Mesenchymal stem cell (in vitro differentiated cells and primary cell): ENCODE measurements at places on chromosomes 6 and 20.
A peak's percentile ranks its signal among the peaks of the same experiment; 100 is the strongest.

- DNase-seq: no peak
Observed at GRCh38 chr20:2125474-2126112, 24.0 kb downstream of the STK35 start.

GRCh38 chr6:125868252-125868651 lies 77.5 kb downstream of the NCOA7 start:
- DNase-seq: no peak

DNA sequence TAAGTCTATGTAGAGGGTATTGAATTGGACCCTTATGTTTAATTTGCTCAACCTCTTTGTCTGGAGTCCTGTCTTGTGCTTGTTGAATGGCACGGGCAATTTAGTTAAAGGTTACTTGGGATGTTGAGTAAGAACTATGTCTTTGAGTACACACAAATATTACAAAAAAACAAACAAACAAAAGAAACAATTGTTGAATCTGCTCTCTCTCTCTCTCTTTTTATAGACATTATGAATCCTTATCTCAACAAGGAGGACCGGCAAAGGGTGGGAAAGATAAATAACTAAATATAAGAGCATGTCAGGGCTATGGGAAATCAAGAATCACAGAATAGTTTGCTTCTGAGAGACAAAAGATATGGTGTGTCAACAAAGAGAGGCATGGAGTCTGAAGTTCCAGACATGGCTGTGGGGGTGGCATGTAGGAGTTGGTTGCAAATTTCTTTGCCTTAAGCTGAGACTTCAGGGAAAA lies 608.6 kb downstream of the UTRN start:
- no peak for DNase-seq

GRCh38 chr20:5056801-5057599 lies 55.7 kb upstream of the SLC23A2 start:
- peak; percentile 16 for DNase-seq

DNA sequence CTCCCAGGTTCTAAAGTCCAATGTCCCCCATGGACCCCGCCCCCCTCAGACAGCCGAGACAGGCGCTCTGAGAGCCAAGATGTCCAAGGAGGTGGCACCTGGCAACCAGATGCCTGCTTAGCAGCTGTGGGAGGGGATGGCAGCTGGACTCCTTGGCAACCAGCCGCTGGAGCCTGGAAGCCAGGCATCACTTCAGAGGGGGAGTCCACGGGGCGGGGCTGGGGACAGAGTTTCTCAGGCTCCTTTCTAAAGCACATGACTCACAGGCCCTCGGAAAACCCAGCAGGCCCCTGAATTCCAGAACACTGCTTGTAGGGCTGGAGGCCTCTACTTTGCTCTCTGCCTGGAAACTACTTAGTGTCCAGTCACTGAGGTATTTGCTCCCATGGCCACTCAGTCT lies 51.5 kb downstream of the PREX1 start:
- DNase-seq: peak; percentile 47

GRCh38 chr6:36515844-36516243 lies 31.4 kb downstream of the STK38 start:
- no peak for DNase-seq

DNA sequence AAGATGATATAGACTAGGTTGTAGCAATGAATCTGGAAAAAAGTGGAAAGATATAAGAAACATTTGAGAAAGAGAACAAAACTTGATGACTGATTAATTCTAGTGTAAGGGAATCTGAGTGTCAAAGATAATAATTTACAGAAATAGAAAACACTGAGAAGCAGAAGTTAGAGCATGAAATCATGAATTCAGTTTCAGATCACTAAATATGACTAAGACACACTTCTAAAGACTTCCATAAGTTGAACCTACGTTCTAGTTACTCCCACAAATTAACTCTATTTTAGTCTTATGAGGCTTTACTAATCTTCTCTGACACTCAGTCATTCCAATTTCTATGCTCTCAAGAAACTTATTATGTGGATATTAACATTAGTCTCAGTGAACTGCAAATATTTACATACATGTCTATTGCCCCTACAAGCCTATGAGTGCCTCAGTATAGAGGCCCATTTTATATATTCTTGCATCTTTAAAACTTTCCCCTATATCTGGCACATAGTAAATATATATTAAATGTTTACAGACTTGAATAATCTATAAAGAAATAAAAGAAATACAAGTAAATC lies 30.4 kb downstream of the IBTK start:
- DNase-seq: no peak

GRCh38 chr6:32047084-32047478 lies 8.9 kb downstream of the CYP21A2 start:
- DNase-seq: peak; percentile 83

DNA sequence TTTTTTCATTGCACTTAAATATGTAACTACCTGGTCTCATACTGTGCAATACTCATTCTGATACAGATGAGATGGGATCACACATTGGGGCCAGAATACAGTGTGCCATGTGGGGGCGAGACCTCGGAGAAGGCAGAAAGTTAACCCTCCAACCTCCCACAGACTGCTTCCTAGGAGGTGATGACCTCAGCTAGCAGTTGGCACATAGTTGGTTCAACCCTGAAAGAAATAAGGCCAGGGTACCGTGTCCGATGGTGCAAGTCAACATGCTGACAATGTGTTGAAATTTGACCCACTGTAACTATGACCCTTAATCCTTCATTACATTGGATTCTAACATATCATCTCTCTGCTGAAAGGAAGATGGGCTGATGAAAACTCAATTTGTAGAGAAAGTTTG lies 61.9 kb downstream of the GJA10 start:
- DNase-seq: no peak

DNA sequence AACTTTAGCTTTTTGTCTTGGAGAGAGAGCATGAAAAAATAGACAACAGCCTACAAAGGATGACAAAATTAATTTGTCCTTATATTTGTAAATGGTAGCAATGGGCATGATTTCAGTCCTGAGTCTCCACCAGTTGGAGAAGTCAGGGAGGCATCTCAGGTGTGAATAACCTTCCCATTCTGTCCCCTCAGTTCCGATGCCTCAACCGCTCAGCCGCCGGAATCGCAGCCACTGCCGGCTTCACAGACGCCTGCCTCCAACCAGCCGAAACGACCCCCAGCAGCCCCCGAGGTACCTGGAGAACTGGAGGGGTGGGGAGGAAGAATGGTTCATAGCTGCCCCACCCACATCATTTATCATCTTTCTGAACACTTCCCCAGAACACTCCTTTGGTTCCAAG lies 3.6 kb downstream of the PRRC2A start:
- no peak for DNase-seq

DNA sequence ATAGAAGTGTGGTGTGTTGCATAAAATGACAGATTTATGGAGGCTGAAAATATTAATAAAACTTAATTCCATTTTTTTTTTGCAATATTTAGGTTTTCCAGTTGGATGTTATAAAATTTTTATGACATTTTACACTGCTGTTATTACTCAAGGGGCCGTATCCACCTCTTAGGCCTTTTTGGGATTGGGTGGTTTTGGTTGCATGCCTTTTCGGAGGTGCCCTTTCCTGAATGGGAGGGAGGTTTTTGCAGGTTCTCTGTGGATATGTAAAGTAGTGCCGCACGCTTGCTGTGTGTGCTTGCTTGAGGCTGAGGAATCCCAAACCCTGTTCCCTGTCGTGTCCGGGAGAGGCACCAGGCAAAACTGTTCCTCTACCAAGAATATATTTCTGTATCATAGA lies 6.8 kb downstream of the ARID1B start:
- DNase-seq: no peak

- no peak for DNase-seq
Observed at GRCh38 chr6:143555582-143555981, 44.1 kb upstream of the FUCA2 start.

- no peak for DNase-seq
Observed at GRCh38 chr6:30983439-30983838, at the start of gene MUC21. Gene MUC21 (plus strand): TSS chr6:30983718. CDS start chr6:30983959, 241 bp downstream.

GRCh38 chr6:112833581-112834131 lies 486.5 kb downstream of the RFPL4B start:
- DNase-seq: no peak

DNA sequence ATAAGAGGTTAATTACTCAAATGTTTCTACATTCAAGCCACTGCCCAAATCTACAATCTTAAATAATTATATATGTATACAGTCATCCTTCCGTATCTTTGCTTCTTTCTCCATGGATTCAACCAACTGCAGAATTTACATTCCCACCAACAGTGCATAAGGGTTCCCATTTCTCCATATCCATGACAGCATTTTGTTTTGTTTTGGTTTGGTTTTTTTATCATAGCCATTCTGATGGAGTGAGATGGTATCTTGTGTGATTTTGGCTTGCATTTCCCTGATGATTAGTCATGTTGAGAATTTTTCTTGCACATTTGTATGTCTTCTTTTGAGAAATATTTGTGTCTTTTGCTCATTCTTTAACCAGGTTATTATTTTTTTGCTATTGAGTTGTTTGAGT lies 198.5 kb downstream of the C6orf118 start:
- no peak for DNase-seq

- DNase-seq: no peak
Observed at GRCh38 chr6:116766506-116767176, 1.1 kb upstream of the FAM162B start.

- no peak for DNase-seq
Observed at GRCh38 chr20:23050076-23050838, 785 bp upstream of the THBD start.

DNA sequence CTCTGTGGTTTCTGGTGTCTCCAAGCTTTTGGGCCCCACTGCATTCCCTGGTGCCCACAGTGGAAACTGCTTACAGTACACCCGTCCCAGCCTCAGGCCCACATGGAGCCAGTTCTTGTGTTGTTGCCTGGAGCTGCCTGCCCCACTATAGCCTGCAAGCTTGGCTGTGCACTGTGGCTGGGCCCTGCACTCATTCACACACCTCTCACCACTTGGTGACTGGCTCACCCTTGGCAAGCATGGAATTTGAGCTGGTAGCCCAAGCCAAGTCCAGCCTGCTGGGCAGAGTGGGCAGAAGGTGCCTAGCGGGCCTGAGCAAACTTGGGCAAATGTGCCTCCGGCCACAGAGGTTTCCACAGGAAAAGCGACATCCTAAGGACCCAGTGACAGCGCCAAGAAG lies 472.3 kb downstream of the MMUT start:
- no peak for DNase-seq

DNA sequence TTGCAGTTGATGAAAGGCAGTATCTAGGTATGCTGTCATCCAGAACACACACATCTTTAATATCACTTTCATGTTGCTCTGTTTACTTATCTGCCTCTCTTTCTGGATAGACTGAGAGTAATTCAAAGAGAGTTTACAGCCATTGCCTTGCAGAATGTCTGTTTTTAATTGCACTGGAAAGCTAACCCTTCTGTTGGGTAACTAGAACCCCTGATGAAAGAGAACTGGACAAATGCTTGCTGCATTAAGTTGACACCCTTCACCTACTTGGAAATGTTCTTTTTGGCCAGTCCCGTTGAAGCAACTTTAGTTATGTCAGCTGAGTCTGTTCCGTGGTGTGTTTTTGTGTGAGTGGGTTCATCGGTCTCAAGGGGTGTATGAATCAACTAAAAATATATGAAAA lies 383.8 kb upstream of the CITED2 start:
- DNase-seq: no peak

GRCh38 chr6:77650098-77650663 lies 2.7 kb upstream of the MEI4 start:
- DNase-seq: peak; percentile 31

DNA sequence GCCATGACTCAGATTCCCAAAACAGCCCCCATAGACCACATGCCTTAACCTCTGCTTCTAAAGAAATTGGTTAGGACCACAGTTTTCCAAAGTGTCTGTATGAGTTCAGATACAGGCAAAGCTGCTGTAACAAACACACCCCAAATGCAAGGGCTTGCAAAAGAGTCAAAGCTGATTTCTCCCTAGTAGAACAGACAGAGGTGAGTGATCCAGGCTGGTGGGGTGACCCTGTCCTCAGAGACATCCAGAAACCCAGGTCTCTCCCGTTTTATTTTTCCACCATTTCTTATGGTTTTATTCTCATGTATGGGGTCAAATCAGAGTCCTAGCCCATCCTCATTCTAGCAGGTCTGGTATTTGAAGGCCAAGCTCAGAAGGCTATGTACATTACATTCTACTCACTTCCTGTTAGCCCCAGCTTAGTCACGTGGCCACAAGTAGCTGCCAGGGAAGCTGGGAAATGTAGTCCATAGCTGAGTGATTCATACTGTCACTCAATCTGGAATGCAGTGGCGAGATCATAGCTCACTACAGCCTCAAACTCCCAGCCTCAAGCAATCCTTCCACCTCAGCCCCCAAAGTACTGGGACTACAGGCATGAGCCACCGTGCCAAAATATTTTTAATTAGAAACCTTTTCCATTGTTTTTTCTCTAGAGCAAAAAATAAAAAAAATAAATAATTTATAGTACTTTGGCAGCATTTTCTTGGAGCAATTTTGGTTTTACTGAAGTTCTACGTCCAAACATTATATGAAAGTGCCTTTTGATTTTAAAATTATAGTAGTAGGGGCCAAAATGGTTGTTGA lies 175.2 kb downstream of the ZMYND8 start:
- peak; percentile 59 for DNase-seq

- peak; percentile 8 for DNase-seq
Observed at GRCh38 chr20:47764154-47764733, 21.0 kb downstream of the SULF2 start.

- no peak for DNase-seq
Observed at GRCh38 chr6:112770308-112770707, 423.2 kb downstream of the RFPL4B start.

DNA sequence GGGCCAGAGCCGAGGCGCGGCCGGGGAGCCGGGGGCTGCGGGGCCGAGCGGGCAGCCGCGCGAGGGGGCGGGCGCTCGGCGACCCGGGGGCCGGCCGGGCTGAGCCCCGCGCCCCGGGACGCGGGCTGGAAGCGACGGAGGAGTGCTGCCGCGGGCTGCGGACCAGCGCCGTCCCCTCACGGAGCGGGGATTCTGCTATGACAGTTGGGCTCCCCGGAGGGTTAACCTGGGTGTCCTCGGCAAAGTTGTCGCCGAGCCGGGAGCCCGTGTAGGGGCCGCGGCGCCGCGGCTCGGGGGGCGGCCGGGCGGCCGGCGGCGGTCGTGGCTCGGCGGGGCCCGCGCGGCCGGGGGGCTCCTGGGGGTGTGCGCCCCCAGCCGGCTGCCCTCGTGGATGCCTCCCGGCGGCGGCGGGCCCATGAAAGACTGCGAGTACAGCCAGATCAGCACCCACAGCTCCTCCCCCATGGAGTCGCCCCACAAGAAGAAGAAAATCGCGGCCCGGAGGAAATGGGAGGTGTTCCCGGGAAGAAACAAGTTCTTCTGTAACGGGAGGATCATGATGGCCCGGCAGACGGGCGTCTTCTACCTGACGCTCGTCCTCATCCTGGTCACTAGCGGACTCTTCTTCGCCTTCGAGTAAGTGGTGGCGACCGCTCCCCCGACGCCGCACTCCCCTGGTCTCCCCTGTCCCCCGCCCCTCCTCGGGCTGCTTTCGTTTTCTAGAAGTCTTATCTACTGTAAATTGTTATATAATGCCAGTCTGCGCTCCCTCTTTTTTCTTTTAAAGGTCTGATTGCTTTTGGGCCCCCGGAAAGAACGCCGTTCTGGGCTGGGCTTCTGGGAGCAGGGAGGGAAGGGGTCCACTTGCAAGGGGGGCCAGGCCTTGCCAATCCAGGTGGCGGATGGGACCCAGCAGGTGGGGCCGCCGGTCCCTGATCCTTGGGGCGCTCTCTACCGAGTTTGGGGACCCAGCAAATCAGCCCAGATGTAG lies 936 bp downstream of the ZDHHC14 start:
- peak; percentile 67 for DNase-seq

- DNase-seq: no peak
Observed at GRCh38 chr20:33648396-33649004, 13.6 kb upstream of the C20orf144 start.

GRCh38 chr6:3340358-3340802 lies 81.6 kb downstream of the PSMG4 start:
- no peak for DNase-seq
